PC-9 (cell line): ENCODE measurements at places on chromosomes 12 and 14. TPM values are rescaled to one million over a fixed set of nuclear protein-coding genes. Genes with fewer than 3 reads are reported as not detected.

The LPAR5 gene
- total RNA-seq = 14.2 and 14.8 TPM in 2 replicates

The HIGD1C gene
- not detected in 2 replicates for total RNA-seq

The PRIMA1 gene
- total RNA-seq = not detected in 2 replicates

The TTC9 gene
- total RNA-seq = 9.3 and 9.9 TPM in 2 replicates

The MIP gene
- total RNA-seq = not detected in 2 replicates

The TAS2R42 gene
- not detected in 2 replicates for total RNA-seq

- peak; percentile 45 for DNase-seq
These were observed 161.3 kb downstream of the RPL10L start for GRCh38 chr14:46490238-46490685.

GRCh38 chr14:69582212-69582611 is 7.5 kb upstream of the CCDC177 start:
- no peak for DNase-seq

- DNase-seq = no peak
These were observed 1.3 kb downstream of the CHGA start for GRCh38 chr14:92924247-92924646.

- no peak for DNase-seq
These were observed at the start of gene CMA1 for GRCh38 chr14:24508155-24508840. Gene CMA1 (minus strand): TSS chr14:24508265. CDS start chr14:24508235, 30 bp downstream.

DNA sequence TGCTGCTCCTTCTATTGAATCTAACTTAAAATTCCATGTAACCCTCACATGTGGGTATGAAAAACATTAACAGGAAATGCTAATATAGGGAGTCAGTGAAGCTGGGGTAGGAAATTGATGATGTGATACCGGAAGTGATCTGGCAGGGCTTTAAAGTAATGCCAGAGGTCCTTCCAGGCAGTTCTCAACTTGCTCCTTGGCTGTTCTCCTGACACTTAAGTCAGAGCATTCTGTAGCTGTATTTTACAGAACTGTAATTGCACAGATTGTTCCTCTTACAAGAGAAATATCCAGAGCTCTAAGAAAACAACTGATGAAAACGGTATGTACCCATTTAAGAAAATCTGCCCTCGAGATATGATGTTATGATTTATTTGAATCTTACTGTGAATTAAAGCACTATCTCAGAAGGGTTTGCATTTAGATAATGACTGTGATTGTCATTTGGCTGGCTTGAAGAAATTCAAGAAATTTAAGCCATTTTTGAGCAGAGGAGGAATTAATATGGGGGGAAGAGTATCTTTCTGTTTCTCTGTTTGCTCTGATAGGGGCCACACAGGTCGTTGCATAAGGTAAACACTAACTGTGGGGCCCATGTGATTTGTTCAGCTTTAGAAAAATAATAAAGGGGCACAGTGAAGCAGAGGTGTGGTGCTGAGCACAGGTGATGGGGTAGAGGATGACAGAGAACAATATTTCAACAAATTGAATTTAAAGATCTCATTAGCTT is 88.4 kb downstream of the BBS10 start:
- no peak for DNase-seq

The LIN7A gene
- not detected in 2 replicates for total RNA-seq

GRCh38 chr14:59328454-59328853 is 136.7 kb downstream of the GPR135 start:
- DNase-seq = no peak

DNA sequence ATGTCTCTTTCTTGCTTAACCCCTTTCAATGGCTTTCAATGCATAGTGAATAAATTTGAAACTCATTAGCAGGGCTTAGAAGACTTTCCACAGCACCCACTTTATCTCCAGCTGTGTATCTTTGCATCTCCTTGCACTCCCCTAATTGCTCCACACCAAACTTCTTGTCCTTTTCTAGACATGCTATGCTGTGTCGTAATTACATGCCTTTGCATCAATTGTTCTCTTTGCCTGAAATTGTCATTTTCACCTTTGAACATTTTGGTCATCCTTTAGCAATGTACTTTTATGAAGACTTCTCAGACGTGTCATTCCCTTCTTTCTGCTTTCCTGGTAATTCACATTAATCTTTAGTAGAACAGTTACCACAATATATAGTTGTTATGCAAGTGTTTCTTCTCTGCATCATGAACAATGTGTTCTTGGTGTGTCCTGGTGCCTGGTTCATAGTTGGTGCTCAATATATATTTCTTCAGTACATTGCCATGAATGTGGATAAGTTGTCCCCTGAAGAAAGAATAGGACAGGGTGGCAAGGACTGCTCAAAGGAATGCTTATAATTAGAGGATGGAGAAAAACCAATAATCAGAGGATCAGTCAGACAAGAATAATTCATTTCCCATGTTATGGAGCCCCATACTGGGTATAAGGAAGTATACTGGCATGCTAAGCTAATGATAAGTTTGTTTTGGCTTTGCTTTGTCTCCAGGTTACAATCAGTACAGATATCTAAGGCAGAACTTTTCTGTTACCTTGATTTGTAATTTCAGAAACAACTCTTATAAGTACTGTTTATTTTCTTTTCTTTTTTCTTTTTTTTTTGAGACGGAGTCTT is 27.2 kb downstream of the ARF6 start:
- peak; percentile 53 for DNase-seq
